Colonic mucosa (tissue), 4 donors: ENCODE measurements at places on chromosomes 16 and 17. TPM values are rescaled to one million over a fixed set of nuclear protein-coding genes. Genes with fewer than 3 reads are reported as not detected.

- DNase-seq, result no peak
Measured at GRCh38 chr17:48549914-48550501, 5.1 kb upstream of the HOXB2 start.

- no peak for DNase-seq
Measured at GRCh38 chr17:30513346-30513745, 36.1 kb downstream of the GOSR1 start.

Gene TM4SF5
- total RNA-seq, result 15.1 TPM

- no peak for DNase-seq
Measured at GRCh38 chr16:84438971-84439696, 65.3 kb downstream of the MEAK7 start.

GRCh38 chr17:61784510-61784909 is 78.8 kb downstream of the BRIP1 start:
- no peak for DNase-seq
